NCI-H1092 (cell line): ENCODE measurements at places on chromosomes 6 and 20.

GRCh38 chr6:24901698-24902328, 33.9 kb downstream of the RIPOR2 start:
- DNase-seq = no peak

DNA sequence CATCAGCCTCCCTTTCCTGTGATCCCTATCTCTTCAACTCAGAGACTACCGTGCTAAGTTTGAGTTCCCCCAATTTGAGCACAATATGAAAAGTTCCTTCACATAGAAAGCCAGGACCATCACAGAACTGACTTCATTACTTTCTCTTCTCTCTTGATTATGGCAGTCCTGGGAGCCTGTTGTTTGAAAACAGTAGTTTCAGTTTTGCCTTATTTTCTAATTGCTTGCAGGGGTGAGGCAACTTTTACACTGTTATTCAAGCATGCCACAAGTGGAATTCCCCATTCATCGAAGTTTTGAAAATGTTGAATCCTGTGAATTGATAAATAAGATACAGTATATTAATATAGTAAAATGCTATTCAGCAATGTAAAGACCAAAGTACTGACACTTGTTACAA, 569.7 kb upstream of the MARCKS start:
- DNase-seq = no peak

GRCh38 chr6:49556429-49556837, 6.0 kb downstream of the C6orf141 start:
- DNase-seq = no peak

- no peak for DNase-seq
Measured at GRCh38 chr6:134850721-134851305, 99.1 kb downstream of the ALDH8A1 start.

DNA sequence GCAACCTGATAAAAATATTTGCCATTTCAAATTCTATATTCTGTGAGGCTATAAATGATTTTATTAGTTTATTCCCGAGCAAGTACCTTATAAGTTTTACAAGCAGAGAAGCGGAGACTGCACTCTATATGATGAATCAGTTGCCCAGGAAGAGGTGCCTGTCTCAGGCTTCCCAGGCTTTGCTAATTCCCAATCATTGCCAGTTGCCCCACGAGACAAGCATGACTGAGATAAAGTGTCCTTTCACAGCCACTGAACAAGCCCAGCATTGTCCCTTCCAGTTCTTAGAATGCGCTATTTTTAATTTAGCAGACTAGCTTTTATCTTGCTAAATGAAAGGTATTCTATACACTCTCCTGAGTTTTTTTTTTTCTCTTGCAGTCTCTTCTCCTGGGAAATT, 260.7 kb downstream of the ALDH8A1 start:
- DNase-seq = no peak

- DNase-seq = no peak
Measured at GRCh38 chr6:28982476-28983266, 22.4 kb downstream of the ZNF311 start.

DNA sequence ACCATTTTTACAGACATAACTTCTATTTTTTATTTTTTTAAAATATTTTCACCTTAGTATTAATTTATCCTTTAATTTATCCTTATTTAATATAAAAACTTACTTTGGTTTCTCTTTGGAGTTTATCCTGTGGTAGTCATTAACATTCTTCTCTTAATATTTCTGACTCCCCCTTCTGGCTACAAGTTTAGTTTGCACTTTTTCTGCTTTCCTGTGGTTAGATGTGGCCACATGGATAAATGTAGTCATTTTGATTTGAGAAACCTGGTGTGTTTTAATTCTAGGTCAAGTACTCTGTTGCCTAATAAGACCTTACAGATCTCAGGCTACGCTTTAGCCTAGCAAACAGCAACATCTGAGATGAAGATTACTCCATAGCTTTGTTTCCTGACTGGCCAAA, 1187.5 kb downstream of the HACE1 start:
- DNase-seq = no peak

- DNase-seq = no peak
Measured at GRCh38 chr20:23508449-23509229, 17.7 kb downstream of the CST8 start.

DNA sequence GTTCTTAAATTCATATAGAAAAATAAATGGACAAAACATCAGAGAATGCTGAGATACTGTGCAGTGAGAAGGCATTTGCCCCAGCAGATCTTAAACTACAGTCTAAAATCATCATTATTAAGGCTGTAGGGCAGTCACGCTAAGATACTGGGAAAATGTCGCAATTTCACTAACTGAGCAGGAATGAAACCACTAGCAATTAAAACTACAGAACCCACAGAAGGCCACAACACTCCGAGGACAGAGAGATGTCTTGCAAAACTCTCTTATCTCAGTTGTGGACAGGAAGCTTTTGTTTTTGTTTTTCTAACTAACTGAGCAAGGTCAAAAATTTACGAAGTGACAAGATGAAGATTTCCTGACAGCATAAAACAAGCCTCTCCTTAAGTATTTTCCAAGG, 18.2 kb downstream of the GNAS-AS1 start:
- DNase-seq = no peak

DNA sequence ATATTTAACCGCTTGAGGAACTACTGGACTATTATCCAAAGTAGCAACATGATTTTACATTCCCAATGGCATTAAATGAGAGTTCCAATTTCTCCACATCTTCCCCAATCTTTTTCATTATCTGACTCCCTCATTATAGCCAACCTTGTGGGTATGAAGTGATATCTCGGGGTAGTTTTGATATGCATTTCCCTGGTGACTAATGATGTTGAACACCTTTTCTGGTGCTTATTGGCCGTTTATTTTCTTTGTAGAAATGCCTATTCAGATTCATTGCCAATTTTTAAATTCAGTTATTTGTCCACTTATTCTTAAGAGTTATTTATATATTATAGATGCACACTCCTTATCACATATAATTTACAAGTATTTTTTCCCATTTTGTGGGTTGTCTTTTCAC, 129.0 kb downstream of the MMS22L start:
- DNase-seq = no peak

- no peak for DNase-seq
Measured at GRCh38 chr6:75528423-75528822, 34.8 kb upstream of the FILIP1 start.

- DNase-seq = no peak
Measured at GRCh38 chr20:51528263-51529027, 14.1 kb downstream of the NFATC2 start.

- no peak for DNase-seq
Measured at GRCh38 chr6:21780141-21780540, 186.6 kb downstream of the SOX4 start.

- DNase-seq = no peak
Measured at GRCh38 chr6:31031095-31031494, 20.8 kb downstream of the MUC22 start.

DNA sequence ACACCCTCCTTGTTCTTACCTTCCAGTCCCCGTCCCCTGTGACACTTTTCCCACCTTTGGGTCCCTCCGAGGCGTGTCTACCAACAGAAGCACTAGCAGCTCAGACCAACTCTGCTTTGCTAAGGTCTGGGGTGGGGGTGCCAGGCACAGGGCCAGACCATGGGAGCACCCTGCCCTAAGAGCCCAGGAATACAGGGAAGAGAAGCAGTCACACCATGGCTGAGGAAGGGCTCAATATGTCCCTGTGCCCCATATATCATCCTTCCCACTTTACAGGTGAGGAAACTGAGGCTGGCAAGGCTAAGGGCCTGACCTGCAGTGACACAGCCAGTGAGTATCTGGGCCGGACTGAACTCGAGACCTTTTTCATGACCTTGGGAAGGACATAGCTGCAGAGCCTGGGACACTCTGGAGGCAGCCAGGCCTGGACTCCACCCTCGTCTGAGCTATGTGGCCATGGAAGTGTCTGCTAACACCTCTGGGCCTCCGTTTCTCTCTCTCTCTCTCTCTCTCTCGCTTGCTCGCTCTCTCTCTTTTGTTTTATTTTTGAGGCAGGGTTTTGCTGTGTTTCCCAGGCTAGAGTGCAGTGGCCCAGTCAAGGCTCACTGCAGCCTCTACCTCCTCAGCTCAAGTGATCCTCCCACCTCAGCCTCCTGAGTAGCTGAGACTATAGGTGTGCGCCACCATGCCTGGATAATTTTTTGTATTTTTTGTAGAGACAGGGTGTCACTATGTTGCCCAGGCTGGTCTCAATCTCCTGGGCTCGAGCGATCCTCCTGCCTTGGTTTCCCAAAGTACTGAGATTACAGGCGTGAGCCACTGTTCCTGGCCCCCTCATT, 156.7 kb downstream of the GRM4 start:
- DNase-seq = no peak

- DNase-seq = no peak
Measured at GRCh38 chr6:159996087-159996622, 27.3 kb downstream of the IGF2R start.

DNA sequence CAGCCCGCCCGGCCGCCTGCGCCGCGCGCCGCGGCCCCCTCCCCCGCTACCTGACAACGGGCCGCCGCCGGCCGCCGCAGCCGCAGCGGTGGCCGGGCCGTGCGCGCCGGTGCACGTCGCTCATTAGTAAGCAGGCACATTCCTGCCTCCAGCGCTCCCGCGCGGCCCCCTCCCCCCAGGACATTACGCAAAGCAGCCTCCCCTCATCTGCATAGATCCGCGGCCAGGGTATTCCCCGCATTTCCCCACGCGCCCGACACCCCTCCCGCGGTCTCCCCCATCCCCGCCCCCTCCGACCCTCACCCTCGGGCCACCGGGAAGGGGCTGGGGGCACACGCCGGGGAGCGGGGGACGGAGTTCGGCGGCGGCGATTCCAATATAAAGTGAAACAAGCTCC, at the start of gene HIVEP2:
HIVEP2 (minus strand) TSS at position 128 of the 397 bp plus-strand sequence. CDS start 170,438 bp downstream, outside the sequence.
- no peak for DNase-seq

GRCh38 chr20:19026901-19027644, 185.4 kb upstream of the SLC24A3 start:
- DNase-seq = no peak

DNA sequence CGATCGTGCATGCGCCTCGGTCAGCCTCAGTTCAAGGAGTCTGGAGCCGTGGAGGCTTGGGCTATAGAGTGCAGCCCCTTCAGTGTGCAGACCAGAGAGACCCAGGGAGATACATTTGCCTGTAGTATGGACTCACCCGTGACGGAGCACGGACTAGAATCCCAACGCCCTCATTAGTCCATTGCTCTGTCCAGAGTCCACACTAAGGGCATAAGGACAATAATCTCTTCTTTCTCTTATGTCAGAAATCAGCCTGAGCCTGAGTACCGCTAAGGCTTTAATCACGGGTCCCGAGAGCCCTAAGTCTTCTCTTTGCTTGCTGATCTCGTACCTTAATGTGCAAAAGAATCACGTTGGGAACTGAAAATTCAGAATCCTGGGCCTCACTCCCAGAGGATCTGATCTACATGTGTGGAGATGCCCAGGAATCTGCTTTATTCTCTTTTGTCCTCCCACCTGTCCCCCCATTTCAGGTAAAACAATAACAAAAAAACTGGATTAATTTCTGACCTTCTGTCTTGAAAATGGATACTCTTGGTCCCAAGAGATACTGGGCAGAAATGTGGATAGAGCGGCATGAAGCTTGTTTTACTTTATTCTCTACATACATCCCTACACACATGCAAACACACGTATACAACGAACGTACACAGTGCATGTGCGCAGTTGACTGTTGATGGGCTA, 671 bp downstream of the BPHL start:
- DNase-seq = no peak

DNA sequence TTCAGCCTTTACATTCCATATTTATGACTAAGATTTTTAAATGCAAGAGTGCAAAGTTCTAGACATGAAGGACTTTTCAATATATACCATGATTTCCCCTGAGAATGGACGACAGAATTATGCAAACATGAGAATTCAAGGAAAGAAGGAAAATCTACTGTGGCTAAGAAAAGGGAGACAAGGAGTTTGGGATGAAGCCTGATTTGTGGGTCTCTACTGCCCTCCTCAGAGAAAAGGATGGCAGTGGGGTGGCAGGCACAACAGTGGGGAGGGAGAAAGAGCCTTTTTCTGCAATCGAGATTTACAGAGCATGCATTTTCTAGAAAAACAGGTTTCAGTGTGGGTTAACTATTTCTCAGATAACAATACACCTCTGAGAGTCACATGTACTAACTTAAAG, 466.9 kb upstream of the NRSN1 start:
- DNase-seq = peak; percentile 46

DNA sequence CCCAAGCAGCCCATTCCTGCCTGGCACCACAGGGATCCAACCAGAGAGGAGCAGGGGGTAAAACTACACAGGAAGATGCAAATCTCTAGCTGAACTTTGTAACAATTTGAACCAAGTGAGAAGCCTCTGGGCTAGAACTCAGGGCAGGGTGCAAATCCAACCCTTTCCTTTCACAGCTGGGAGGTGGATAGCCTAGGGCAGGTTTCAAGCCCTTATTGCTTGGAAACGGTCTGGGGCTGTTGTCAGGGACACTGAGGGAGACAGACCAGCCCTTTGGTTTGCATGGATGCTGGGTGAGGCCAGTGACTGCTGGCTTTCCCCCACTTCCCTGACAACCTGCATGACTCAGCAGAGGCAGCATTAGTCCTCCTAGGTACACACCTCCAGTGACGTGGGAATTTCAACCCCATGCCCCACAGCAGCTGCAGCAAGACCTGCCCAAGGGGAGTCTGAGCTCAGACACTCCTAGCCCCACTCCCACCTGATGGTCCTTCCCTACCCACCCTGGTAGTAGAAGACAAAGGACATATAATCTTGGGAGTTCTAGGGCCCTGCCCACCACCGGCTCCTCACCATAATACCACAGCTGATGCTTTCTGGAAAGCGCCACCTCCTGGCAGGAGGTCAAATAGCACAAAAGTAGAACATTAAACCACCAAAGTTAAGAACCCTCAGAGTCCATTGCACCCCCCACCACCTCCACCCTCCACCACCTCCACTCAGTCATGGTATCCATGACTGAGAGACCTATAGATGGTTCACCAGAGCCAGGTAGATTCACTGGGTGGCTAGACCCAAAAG, 797.7 kb upstream of the MAN1A1 start:
- DNase-seq = no peak

- no peak for DNase-seq
Measured at GRCh38 chr20:23060629-23061028, 11.2 kb upstream of the THBD start.

DNA sequence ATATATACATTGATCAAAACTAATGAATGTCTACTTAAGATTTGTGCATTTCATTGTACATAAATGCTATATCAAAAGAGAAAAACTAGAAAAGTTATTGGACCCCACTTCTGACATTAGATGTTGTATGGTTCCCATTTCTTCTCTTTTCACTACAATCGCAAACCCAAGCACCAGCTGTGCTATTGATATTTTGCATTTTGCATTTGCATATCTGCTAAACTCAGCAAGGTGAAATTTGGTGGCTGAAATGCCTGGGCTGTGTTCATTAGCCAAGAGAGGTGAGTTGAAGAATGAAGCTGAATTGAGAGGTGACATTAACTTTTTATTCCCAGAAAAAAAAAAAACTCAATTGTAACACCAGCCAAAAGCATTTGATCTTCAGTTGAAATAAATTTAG, 232.1 kb upstream of the TENT5A start:
- DNase-seq = no peak

- no peak for DNase-seq
Measured at GRCh38 chr6:56838965-56839364, 115.9 kb upstream of the BEND6 start.

GRCh38 chr20:23233341-23233740, 117.2 kb upstream of the NXT1 start:
- DNase-seq = no peak

GRCh38 chr6:107736713-107737396, 87.3 kb downstream of the SCML4 start:
- DNase-seq = no peak
